ENCODE measurements at places on chromosomes 2 and 18.

- DNase-seq, result no peak
Observed at GRCh38 chr2:241853651-241854341, 4.9 kb downstream of the PDCD1 start.

GRCh38 chr2:234881413-234882241 lies 70.2 kb upstream of the SH3BP4 start:
- DNase-seq, result peak; percentile 3

GRCh38 chr2:215900203-215900611 lies 113.1 kb downstream of the MREG start:
- no peak for DNase-seq

DNA sequence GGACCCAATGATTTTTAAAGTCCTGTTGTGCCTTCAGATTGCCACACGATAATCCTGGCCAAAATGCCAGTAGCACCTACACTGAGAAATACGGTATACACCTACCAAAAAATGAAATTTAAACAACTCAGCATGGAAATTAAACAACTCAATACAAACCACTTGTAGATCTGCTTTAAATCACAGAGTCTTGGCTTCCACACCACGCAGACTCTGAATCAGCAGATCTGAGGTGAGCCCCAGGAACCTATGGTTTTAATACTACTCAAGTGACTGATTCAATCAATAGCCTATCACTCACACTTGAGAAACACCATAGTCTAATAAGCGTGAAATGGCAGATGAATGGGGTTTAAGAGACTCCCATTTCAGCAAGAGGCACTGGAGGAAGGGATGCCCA lies 46.9 kb downstream of the MAP4K3 start:
- no peak for DNase-seq

DNA sequence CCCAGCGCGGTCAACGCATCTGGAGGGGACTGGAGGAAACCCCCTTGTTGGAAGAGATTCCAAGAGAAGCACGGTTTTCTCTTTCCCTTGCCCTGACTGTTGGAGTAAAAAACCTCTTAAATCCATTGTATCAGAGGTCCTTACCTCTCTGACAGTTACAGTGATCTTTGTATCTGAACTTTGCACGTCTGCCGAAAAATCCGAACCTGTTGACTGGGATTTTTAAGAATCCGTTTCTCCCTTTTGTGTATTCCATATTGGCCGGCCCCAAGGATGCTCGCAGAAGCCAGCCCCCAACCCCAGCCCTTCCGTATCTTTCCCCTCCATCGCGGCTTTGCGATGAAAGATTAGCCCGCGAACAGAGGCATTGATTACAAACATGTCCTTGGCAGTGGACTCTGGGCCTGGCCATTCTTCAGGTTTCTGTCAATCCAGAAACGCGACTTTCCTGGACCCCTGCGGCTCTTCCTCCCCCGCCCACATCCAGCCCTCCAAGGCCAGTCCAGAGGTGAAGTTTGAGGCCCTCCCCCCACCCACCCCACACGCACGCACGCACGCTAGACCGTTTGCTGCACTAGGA lies 4.6 kb upstream of the DLX1 start:
- DNase-seq, result no peak

DNA sequence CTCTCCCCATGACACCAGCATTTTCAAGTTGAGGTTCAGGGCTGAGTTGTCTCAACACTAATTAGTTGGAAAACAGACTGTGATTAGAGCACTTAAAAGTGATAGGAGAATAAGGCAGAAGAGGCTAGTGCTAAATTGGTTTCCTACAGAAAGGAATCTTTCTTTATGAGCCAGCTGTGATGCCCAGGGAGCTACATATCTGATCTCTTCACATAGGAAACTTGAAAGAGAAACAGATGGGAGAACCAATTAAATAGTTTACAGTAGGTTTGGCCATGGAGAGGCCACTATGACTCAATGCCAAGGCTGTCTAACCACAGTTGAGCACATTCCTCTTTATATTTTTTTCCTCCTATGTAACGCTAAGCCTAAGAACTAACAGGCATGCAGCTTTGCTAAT lies 418.3 kb upstream of the CYRIA start:
- no peak for DNase-seq

DNA sequence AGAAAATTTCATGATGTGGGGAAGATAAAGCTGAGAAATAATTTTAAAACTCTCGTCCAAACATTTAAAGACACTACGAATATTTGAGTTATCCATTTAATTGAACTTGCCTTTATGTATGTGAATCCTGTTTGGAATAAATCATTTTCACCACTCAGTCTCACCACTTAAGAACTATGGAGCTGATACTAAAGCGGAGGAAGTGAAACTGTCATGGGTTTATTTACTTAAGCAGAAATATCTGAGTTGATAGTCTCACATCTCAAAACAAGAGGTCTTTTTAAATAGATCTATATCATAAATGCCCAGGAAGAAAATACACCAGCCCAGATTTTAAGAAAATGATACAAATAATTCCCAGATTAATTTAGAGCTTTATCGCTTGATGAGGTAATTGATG lies 532.4 kb downstream of the ZNF804A start:
- DNase-seq, result no peak

- DNase-seq, result no peak
Observed at GRCh38 chr2:23692851-23693605, 233.9 kb downstream of the ATAD2B start.

Data from activated CD4-positive, alpha-beta T cell treated with anti-CD3 and anti-CD28 coated beads for 24 hours (primary cell).